ENCODE measurements at places on chromosomes 16 and 17.

GRCh38 chr17:57946798-57947358 lies 8.3 kb downstream of the CUEDC1 start:
- no peak for DNase-seq

- no peak for DNase-seq
These were observed 32.8 kb downstream of the MPHOSPH6 start for GRCh38 chr16:82136956-82137821.

- DNase-seq: no peak
These were observed 1.9 kb downstream of the OR1F1 start for GRCh38 chr16:3189869-3190268.

- no peak for DNase-seq
These were observed 1267.4 kb upstream of the GOT2 start for GRCh38 chr16:60001523-60001922.

- DNase-seq: no peak
These were observed 178.4 kb upstream of the HSBP1 start for GRCh38 chr16:83629426-83629825.

GRCh38 chr16:73339821-73340220 lies 291.9 kb upstream of the ZFHX3 start:
- no peak for DNase-seq

GRCh38 chr16:89090669-89091426 lies 2.8 kb upstream of the ACSF3 start:
- DNase-seq: no peak

DNA sequence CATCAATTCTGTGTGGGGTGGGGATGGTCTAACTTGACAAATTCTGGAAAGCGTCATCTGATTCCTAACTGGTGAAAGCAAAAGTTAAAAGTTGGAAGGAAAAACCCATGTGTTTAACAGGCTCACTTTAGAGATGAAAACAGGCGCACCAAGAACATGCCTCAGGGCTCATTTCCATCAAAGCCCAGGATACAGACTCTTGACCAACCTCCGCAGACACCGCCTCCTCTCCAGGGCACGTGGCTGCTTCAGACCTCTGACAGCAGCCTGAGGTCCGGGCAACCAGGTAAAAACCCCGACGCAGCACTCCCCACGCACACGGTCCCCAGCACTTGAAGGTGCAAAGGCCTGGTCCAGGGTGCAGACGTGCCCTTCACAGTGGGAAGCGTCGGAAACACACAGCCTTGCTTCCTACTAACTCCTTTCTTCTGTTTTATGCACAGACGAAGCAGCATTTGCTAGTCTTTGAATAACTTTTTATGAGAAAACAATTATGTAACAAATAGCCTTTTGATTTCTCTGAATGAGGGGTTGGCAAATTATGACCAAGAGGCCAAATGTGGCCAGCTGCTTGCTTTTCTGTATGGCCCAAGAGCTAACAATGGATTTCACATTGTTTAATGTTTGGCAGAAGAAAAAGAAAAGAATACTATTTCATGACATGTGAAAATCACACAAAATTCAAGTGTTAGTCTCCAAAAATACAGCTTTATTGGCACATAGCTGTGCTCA lies 44.2 kb upstream of the TRAP1 start:
- DNase-seq: no peak

- no peak for DNase-seq
These were observed 372.8 kb upstream of the MAF start for GRCh38 chr16:79973320-79973719.

- DNase-seq: no peak
These were observed 79.9 kb upstream of the KIFC3 start for GRCh38 chr16:57882206-57882605.

DNA sequence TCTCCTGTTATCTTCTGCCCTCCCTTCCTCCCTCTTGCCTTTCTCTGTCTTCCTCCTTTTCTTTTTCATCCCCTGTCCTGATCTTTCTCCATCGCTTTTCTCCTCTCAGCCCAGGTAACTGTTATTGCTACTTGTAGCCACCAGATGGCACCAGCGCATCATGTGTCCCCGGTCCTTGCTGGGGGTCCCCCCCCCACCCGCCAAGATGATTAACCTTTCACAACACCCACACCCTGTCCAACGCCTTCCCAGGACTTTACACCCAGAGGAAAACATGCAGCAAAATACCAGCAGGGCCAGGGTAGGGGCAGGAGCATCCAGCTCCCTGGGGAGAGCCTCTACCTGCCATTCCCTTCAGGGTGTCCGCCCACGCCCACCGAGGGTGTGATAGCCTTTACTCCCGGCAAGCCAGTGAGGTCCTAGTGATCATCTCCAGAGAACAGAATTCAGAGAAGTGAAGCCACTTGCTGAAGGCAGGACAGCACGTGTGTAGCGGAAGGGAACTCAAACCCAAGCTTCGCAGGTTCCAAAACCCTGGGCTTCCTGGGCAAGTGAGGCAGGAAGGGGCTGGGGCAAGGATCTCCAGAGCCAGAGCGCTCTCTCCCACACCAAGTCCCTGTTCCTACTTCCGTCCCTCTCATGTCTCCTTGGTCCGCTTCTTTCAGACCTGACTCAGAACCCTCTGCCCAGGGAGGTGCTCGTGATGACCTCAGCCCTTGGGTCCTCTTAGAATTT lies 13.4 kb upstream of the TAC4 start:
- no peak for DNase-seq

DNA sequence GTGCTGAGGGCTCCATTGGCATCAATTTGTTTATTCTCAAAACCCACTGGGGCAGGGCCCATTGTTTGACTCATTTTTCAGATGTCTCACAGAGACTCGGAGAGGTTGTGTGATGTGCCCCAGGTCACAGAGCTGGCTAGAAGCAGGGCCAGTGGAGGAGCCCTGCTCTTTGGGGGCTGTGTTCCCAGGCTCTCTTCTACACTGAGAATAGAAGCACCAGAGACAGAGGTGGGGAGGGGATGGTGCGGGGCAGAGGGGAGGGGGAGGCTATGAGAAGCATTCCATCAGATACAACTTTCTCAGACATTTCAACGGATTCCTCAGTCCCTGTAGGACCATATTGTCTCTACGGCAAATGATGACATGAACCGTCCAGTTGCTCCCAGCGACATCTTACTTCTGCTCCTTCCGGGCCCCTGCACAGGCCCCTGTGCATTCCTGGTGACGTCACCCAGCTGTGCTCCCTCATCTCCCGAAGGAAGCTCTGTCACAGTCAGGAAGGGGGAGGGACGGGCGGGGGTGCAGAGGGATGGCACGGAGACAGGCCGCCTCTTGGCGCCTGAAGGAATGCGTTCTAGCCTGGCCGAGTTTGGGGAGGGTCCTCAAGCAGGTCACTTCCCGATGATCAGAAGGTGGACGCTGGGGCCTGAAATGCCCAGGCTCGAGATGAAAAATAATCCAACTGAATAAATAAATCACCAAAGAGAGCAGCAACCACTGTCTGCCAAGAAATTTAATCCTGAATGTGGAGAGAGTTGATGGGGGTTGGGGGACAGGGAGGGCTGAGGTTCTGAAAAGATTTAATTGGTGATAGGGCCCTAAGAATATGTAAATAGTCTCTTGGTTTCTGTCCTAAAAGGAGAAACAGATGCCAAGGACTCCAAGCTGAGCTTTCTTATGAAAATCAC lies 114.1 kb downstream of the NOG start:
- DNase-seq: no peak

- DNase-seq: no peak
These were observed 98.5 kb downstream of the TNFRSF13B start for GRCh38 chr17:16873174-16874035.

- DNase-seq: no peak
These were observed at the start of gene MILR1 for GRCh38 chr17:64448665-64449512. Gene MILR1, plus strand, starts transcription at chr17:64449115. Its CDS starts 54 bp downstream, at chr17:64449169.

GRCh38 chr17:50268026-50268425 lies 6.2 kb upstream of the TMEM92 start:
- DNase-seq: no peak

GRCh38 chr17:58671969-58672368 lies 19.9 kb downstream of the TEX14 start:
- no peak for DNase-seq

DNA sequence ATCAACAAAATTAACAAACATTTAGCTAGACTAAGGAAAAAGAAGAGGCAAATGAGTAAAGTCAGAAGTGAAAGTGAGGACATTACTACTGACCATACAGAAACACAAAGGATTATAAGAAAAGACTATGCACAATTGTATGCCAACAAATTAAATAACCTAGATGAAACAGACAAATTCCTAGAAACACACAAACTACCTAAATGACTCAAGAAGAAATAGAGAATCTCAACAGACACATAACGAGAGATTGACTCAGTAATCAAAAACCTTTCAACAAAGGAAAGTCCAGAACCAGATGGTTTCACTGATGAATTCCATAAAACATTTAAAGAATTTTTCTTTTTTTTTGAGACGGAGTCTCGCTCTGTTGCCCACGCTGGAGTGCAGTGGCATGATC lies 35.7 kb upstream of the MYLK3 start:
- DNase-seq: no peak

DNA sequence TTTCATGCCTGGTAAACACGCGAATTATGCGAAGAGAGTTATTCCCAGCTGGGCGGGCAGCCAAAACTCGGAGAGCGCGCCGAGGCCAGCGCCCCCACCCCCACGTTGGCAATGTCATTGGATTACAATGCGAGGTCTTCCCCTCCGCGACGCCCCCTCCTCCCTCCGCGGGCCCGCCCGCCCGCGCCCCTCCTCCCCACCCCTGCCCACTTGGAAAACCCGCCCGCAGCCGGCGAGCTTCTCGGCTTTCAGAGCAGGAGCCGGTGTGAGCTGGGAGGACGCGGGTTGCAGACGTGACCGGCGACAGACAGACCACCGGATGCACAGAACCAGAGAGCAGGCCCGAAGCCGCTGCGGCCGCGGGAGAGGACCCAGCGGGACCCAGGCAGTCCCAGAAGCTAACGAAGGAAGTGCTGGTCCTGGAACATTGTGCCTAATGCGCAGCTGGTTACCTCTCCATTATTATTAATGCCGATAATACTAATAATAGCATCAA lies 4.0 kb downstream of the NOG start:
- no peak for DNase-seq

DNA sequence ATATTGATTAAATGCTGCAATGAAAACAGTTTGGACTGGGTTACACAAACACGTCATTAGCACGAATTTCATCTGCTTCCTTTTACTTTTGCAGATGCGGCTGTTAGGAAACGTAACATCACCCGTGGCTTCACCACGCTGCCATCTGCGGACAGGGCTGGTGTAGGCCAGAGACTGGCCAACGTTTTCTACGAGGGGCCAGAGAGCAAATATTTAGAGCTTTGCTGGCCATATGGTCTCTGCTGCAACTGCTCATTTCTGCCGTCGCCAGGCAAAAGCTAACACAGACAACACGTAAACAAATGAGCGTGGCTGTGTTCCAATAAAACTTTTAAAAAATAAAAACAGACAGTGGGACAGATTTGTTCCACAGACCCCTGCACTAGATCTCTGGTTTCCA lies 96.6 kb downstream of the ENGASE start:
- DNase-seq: no peak

DNA sequence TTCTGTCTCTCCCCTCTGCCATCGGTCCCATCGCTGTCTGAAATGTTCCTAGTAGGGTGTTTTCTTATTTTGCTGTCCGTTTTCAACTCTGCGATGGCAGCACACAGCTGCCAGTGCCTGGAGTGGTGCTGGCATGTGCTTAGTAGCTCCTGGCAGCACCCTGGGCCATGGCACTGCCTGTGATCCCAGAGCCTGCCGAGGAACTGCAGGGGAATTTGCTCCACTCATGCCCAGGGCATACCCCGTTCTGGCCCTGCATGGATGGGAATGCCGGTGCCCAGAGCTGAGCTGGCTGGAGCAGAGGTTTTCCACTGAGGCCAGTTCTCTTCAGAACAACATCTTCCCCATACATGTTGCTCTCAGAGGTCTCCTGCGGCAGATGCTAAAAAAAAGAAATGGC lies 43.1 kb downstream of the GPT2 start:
- DNase-seq: no peak

GRCh38 chr16:89401641-89402445 lies 88.5 kb downstream of the ANKRD11 start:
- DNase-seq: no peak

DNA sequence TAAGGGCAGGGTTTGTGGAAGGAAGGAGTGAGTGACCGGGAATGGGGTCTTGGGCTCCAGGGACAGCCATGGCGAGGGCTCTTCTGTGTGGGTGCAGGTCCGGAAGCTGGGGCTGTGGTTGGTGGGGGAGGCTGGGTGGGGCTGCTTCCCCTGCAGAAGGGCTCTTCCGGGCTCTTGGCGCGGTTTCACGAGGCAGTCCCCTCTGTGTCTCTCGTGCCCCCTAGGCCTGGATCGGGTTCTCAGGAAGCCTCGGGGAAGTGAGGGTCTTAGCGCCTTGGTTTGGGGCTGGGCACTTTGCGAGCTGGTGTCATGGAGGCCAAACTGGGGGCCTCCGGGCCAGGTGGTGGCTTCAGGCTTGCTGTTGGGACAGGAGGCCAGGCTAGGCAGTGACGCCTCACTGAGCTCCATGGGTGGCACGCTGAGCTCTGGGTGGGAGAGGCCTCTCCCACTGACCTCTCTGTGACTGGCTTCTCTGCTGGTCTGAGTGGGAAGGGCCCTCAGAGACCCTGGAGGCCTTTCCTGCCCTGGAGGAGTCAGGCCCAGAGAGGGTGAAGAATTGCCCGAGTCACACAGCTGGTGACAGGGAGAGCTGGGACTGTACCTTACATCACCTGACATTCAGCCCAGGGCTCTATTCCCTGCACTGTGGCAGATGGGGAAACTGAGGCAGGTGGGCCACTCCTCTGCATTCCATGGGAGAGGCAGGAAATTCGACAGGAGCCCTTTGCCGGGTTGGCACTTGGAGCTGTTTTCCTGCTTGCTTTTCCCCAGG lies 8.2 kb downstream of the ADCY7 start:
- no peak for DNase-seq

DNA sequence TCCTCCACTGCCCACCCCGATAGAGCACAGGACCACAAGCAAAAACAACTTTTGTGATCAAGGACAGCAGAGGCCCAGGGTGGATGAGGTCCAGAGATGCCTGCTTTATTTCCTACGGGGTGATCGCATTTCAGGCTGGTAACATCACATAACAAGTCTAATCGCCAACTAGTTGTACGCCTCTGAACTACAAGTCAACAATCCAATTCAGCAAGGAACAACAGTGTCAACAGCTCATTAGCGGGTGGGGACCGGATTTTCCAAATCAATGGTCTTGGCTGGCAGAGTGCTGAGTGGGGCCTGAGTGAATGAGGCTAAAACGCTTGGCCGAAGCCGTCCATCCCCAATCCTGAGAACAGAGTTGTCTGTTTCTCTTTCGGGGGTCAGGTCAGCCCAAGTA lies 17.1 kb downstream of the MRM3 start:
- no peak for DNase-seq

DNA sequence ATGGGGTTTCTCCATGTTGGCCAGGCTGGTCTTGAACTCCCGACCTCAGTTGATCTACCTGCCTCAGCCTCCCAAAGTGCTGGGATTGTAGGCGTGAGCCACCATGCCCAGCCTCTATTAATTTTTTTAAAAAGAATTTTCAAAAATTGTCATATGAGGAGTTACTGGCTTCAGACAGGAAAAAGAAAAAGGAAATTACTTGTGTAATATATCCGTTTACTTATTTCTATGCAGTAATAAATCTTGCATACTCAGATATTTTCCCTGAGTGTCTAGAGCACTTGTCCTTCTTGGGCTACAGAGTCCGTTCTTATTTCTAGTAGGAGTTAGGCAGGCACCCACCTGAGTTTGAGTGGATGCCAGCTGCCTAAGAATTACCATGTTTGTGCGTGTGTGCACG lies 85.8 kb downstream of the VMP1 start:
- no peak for DNase-seq

Measured in amniotic stem cell (primary cell).